Karpas-422 (cell line): ENCODE measurements at places on chromosomes 5 and 9. TPM values are rescaled to one million over a fixed set of nuclear protein-coding genes. Genes with fewer than 3 reads are reported as not detected.

DNA sequence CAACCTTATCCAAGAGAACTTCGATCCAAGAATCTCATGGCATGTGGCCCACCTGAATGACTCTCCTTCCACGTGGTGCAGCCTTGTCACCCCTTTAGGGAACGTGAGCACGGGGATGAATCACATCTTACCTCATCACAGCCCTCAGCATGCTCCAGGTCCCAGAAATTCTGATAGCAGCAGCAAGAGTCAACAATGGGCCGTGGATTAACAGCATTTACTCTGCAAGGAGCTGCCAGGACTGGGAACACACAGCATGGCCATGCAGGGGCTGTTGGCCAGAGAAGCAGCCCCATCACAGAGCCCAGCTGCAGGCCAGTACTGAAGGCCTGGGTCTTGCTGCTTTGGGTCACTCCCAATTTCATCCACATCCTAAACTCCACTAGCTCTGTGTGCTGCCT, 150.4 kb downstream of the C5orf15 start:
- H3K36me3 ChIP-seq, result no peaks in the 10 kb centered on the region
- H3K4me1 ChIP-seq, result no peaks in the 10 kb centered on the region
- DNase-seq, result no peak
- H3K27ac ChIP-seq, result no peak overlapping the region
- H3K27me3 ChIP-seq, result no peaks in the 10 kb centered on the region

- DNase-seq, result peak; percentile 63
- peaks cover 25% of the 10 kb centered on the region for H3K4me1 ChIP-seq
- no peaks in the 10 kb centered on the region for H3K36me3 ChIP-seq
- no peak overlapping the region for H3K27ac ChIP-seq
Observed at GRCh38 chr9:133456409-133456808, 3.4 kb upstream of the CACFD1 start.

Gene CFAP90
- not detected in 2 replicates for total RNA-seq

GRCh38 chr5:142870532-142871362, 100.6 kb downstream of the ARHGAP26 start:
- H3K4me3 ChIP-seq, result no peak overlapping the region
- no peaks in the 10 kb centered on the region for H3K4me1 ChIP-seq
- no peak overlapping the region for H3K27ac ChIP-seq
- H3K36me3 ChIP-seq, result no peaks in the 10 kb centered on the region
- DNase-seq, result no peak
- H3K27me3 ChIP-seq, result no peaks in the 10 kb centered on the region

DNA sequence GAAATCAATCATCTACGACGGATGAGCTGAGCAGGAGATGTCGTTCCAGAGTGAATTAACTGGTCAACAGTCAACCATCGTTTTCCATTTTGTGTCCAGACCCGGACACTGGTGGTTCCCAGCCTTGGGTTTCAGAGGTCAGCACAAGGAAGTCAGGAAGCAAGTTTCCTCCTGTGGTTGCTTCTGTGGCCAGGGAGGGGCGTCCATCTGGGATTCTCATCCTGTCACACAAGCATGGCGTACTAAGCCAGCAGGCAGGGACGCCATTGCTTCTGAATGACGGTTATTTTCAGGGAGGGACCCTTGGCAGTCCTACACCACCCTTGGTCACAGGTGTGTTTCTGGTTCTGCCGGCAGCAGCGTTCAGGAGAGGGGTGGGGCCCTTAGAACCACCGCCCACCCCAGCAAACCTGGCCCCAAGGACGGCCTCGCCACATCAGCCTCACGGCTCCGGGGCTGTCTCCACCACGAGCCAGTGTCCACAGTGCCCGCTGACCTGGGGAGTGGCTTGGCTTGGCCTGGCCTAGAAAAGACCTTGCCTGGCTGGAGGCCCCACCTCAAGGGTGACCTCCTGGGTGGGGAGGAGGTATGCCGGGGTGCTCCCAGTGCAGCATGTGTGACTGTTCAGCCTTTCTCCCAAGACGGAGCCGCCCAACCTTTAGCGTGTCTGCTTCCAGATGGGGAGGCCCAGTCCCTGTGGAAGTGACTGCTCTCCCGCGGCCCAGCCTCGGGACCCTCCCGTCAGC, 25.2 kb downstream of the NDUFS6 start:
- no peaks in the 10 kb centered on the region for H3K4me1 ChIP-seq
- DNase-seq, result no peak
- H3K27me3 ChIP-seq, result no peaks in the 10 kb centered on the region
- H3K27ac ChIP-seq, result no peak overlapping the region

- no peaks in the 10 kb centered on the region for H3K36me3 ChIP-seq
- no peak for DNase-seq
- H3K4me3 ChIP-seq, result no peak overlapping the region
- no peaks in the 10 kb centered on the region for H3K27me3 ChIP-seq
Observed at GRCh38 chr9:125522328-125522725, 184.7 kb downstream of the MAPKAP1 start.

- no peaks in the 10 kb centered on the region for H3K27me3 ChIP-seq
- no peak overlapping the region for H3K27ac ChIP-seq
Observed at GRCh38 chr5:132815454-132815853, 2.4 kb downstream of the SOWAHA start.

DNA sequence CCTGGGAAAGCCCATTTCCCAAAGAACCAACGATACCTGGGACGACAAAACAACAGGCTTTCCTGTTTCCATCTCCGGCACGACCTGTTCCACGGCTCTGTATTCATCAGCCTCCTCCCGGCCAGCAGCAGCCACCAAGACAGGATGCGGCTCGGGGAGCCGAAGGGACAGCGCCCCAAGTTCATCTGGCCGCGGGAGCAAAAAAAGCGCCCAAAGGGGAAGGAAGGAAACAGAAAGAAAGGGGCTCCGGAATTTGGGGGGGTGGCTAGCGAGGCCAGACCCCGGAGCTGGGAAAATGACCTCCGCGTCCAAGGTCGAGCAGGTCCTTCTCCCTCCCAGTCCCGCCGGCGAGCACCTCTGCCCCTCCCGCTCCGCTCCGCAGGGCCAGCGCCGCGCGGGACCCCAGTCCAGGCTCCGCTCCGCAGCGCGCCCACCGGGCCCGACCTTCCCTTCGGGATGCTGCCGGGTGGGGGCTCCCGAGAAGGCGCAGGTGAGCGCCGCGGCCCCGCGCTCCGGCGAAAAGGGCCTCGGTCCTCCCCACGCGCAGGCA, 608 bp downstream of the ELOVL7 start:
- H3K4me3 ChIP-seq, result no peak overlapping the region
- H3K27ac ChIP-seq, result no peak overlapping the region
- H3K27me3 ChIP-seq, result no peaks in the 10 kb centered on the region
- H3K4me1 ChIP-seq, result no peaks in the 10 kb centered on the region
- no peaks in the 10 kb centered on the region for H3K36me3 ChIP-seq
- DNase-seq, result no peak

DNA sequence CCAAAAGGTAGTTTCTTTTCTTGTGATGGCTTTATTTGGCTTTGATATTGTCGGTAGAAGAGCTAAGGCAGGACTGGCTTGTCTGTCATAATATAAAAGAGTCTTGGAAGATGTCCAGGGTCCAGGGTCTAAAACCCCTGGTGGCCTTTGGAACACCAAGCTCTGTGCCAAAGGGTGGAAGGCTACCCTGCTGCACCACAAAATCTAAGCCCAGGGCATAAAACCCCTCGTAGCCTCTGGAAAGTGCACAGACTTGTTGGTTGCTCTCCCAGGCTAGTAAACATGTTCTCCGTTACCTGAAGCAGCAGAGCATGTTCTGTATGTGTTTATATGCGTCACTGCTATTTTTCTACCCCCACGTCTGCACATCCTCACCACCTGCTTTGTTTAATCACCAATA, 75.5 kb downstream of the OSTF1 start:
- H3K36me3 ChIP-seq, result no peaks in the 10 kb centered on the region
- H3K4me3 ChIP-seq, result no peak overlapping the region
- DNase-seq, result no peak
- H3K27me3 ChIP-seq, result no peaks in the 10 kb centered on the region

Gene TLX3
- not detected in 2 replicates for total RNA-seq

Gene CDH9
- total RNA-seq, result not detected in 2 replicates

GRCh38 chr9:16595227-16595626, 275.2 kb downstream of the BNC2 start:
- no peak overlapping the region for H3K27ac ChIP-seq
- DNase-seq, result no peak
- H3K36me3 ChIP-seq, result no peaks in the 10 kb centered on the region
- H3K27me3 ChIP-seq, result no peaks in the 10 kb centered on the region

GRCh38 chr5:73515232-73515631, 17.0 kb downstream of the BTF3 start:
- no peaks in the 10 kb centered on the region for H3K36me3 ChIP-seq
- no peaks in the 10 kb centered on the region for H3K27me3 ChIP-seq
- no peak overlapping the region for H3K27ac ChIP-seq
- H3K4me3 ChIP-seq, result no peak overlapping the region

GRCh38 chr5:1278656-1279442, 16.0 kb downstream of the TERT start:
- H3K4me3 ChIP-seq, result no peak overlapping the region
- peaks cover 17% of the 10 kb centered on the region; the same call in 1 of the 2 replicates for H3K36me3 ChIP-seq

DNA sequence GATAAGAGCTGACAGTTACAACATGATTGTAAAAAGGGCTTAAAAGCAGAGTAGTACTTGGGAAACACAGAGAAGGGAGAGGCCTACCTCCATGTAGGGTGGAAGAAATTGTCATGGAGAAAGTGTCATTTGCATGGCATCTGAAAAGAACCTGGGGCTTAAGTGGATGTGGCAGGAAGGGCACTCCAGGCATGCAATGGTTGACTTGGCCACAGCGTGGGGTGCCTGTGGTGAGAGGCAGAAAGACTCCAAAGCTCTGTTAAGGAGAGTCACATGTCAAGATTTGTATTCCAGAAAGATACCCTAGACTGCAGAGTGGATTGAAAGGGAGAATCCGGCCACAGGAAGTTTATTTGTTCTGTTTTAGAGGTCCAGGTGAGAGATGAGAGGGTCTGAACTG, 2.4 kb downstream of the POLR3G start:
- H3K4me3 ChIP-seq, result no peak overlapping the region; the same call in 1 of the 2 replicates
- H3K27me3 ChIP-seq, result no peaks in the 10 kb centered on the region
- peaks cover 37% of the 10 kb centered on the region for H3K4me1 ChIP-seq
- H3K27ac ChIP-seq, result no peak overlapping the region
- DNase-seq, result no peak

Gene AGPAT2
- 12.3 and 38.5 TPM in 2 replicates for total RNA-seq

Gene GLRA1
- not detected in 2 replicates for total RNA-seq

DNA sequence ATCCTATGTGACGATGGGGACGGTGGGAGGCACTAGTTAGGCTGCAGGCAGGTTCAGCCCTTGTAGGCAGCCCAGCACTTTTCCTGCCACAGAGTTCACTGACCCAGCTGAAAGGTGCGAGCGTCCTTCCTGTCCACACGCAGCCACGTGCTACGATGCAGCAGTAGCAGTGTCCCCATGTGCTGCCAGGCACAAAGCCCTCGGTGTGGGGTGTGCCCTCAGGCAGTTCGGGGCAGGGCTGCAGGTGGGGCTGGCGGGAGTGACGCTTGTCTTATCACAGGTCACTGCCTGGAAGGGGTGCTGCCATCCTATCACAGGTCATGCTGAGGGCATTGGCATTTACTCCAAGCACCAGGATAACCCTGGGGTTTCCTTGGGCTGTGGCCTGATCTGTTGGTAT, 46.8 kb upstream of the CLPTM1L start:
- no peaks in the 10 kb centered on the region for H3K36me3 ChIP-seq
- no peak for DNase-seq
- H3K4me1 ChIP-seq, result peaks cover 3% of the 10 kb centered on the region
- no peak overlapping the region for H3K4me3 ChIP-seq
- no peaks in the 10 kb centered on the region for H3K27me3 ChIP-seq
- no peak overlapping the region for H3K27ac ChIP-seq

- no peaks in the 10 kb centered on the region for H3K27me3 ChIP-seq
- no peak overlapping the region for H3K27ac ChIP-seq
- DNase-seq, result no peak
- H3K36me3 ChIP-seq, result no peaks in the 10 kb centered on the region
- H3K4me3 ChIP-seq, result no peak overlapping the region
- no peaks in the 10 kb centered on the region for H3K4me1 ChIP-seq
Observed at GRCh38 chr5:68339921-68340321, 124.4 kb downstream of the PIK3R1 start.

DNA sequence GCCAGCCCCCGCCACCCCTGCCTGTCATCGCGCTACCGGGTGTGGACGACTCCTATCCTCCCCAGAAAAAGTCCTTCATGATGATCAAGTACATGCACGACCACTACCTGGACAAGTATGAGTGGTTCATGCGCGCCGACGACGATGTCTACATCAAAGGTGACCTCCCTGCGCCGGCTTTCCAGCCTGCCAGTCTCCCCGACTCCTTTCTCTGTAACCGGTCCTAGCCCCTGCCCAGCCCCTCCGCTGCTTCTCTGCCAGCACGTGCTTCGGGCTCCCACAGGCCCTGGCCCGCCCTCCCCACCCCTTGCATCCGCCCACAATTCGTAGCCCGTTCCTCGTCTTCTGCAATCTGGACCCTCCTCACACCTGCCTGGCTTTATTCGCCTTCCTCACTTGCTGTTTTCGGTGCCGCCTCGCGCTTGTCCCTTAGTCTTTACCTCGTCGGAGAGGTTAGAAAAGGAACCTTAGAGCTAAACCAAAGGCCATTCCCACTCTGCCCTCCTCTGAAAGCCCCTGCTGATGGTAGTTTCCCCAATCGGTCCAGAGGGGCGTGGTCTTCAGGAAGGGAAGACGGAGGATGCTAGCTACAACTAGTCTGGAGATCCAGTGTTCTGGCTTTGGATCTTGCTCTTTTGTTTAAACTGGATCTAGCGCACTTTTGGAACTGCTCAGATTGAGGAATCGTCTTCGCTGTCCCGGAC, 1.4 kb downstream of the CHSY3 start:
- H3K27ac ChIP-seq, result no peak overlapping the region
- no peaks in the 10 kb centered on the region for H3K27me3 ChIP-seq
- H3K4me3 ChIP-seq, result no peak overlapping the region
- no peak for DNase-seq
- no peaks in the 10 kb centered on the region for H3K36me3 ChIP-seq
- no peaks in the 10 kb centered on the region for H3K4me1 ChIP-seq

Gene RASGRF2
- total RNA-seq, result 11.1 and 19.4 TPM in 2 replicates

DNA sequence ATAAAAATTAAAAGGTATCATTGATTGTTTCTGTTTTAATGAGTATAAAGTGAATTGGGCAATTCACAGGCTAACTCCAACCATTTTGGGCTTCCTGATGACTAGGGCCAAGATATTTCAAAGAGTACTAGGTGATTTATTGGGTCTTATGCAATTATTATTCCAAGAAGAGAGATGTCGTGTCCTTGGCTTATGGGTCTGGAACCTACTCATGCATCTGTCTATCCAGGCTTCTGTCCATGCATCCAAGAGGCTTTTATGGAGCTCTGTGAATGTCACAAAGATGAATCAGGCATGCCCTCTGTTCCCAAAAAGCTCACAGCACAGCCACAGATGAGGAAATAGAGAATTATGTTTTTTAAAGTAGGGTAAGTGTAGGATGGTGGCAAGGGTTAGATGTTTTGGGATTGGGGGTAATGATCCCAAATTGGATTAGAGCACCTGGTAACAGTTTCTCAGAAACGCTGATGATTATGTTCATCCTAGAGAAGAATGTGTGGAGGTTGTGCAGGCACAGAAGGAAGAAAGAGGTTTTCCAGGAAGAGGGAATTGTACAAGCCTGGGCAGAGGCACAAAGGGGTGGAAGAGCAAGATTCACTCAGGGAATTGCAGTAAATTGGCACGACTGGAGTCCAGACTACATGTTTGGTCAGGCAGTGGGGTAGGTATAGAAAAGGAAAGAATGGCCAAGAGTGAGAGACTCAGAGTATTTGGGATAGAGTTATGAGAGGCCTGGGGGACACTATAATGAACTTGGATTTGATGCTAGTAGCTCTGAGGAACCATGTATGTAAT, 83.0 kb upstream of the TNC start:
- no peaks in the 10 kb centered on the region for H3K27me3 ChIP-seq
- no peak overlapping the region for H3K27ac ChIP-seq
- H3K4me1 ChIP-seq, result no peaks in the 10 kb centered on the region
- no peak for DNase-seq
- H3K36me3 ChIP-seq, result no peaks in the 10 kb centered on the region

Gene HTR4
- total RNA-seq, result not detected in 2 replicates

GRCh38 chr5:120240706-120241105, 223.4 kb upstream of the PRR16 start:
- no peak for DNase-seq
- no peak overlapping the region for H3K27ac ChIP-seq
- H3K36me3 ChIP-seq, result no peaks in the 10 kb centered on the region
- H3K4me1 ChIP-seq, result no peaks in the 10 kb centered on the region
